ENCODE measurements at places on chromosomes 2 and 18.

DNA sequence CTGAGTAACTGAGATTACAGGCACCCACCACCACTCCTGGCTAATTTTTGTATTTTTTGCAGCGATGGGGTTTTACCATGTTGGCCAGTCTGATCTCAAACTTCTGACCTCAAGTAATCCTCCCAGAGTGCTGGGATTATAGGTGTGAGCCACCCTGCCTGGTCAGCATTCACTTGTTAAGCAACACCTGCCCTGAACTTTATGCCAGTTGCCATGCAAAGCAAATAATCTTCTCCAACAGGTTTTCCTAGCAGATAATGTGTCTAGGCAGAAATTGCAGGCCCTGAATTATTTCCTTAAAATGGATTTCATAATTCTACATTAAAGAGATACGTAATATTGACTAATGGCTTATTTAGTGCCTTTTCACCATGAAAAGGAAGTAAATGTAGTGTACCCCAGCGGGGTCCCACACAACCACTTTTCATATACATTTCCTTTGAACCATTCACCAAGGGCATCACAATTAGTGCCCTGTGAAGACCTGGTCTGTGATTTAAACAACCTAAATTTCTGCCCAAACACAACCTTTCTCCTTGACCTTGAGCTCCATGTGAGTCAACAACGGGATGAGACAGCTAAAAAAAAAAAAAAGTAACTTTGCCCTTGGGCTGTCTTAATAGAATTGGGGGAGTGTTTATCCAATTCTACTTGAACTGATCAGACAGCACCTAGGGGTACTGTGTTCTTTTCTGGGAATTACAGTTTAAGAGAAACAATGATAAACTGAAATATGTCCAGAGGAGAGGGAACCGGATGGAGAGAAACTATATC, 41.6 kb downstream of the EEF1B2 start:
- no peak for DNase-seq

DNA sequence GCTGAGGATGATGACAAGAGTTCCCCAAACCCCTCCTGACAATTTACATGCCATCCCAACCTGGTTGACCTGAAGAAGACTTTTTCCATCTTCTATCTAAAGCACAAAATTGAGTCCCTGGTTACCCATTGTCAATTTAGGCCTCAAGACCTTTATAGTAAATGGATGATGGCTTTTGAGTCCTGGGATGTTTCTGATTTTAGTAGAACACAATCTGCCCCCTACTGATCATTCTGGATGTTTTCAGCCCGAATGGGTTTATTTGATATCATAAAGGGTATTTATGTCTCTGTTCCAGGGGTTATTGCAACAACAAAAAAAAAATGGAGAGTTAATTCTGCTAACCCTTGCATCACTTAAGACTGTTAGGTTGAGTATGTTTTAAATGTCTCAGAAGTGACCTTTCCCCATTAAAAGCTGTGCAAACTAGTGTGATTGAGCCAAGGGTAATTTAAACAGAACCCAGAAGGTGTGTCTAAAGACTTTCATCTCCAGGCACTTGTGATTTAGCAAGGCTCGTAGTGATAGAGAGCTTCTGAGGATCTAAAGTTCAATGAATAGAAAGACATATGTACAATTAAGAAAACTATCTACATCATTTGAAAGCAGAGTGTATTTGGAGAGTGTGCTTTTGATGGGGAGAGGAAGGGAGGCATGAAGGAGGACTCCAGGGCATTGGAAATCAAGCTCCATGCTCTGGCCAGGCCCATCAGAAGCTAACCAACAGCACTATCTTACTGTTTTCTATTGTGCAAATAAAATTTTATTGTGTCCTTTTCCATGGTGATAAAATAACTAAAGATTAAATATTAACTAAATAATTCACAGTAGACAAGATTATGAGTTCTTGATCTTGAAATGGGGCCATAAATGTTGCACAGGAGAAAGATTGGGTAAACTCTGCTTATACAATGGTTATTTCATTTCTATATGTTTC, 96.6 kb upstream of the NOSTRIN start:
- DNase-seq: no peak

- no peak for DNase-seq
These were observed 184.3 kb upstream of the APCDD1 start for GRCh38 chr18:10270151-10270571.

DNA sequence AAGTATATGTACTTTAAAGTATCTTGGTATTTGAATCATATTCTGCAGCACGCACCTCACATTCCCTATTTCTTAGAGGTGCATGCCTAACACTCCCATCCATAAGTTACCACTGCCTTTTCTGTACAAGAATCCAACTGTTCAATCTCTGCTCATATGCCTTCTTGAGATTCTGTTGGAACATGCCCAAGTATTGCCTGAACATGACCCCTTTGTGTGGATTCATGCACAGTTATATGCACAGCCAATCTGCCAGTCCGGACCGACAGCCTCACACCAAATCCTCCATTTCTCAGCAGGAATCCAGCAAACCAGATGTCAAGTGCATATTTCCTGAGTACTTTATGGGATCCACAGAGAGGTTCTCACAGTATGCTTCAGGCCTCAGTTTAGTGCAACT, 222.0 kb downstream of the TMEM182 start:
- DNase-seq: no peak

GRCh38 chr18:61992285-61992684, 99.5 kb upstream of the RNF152 start:
- no peak for DNase-seq

- DNase-seq: no peak
These were observed 2111.5 kb upstream of the PIK3C3 start for GRCh38 chr18:39843546-39843945.

GRCh38 chr2:240958366-240959213, 39.8 kb upstream of the SNED1 start:
- DNase-seq: no peak

GRCh38 chr2:158457092-158457825, 507 bp downstream of the PKP4 start:
- peak; percentile 26 for DNase-seq

DNA sequence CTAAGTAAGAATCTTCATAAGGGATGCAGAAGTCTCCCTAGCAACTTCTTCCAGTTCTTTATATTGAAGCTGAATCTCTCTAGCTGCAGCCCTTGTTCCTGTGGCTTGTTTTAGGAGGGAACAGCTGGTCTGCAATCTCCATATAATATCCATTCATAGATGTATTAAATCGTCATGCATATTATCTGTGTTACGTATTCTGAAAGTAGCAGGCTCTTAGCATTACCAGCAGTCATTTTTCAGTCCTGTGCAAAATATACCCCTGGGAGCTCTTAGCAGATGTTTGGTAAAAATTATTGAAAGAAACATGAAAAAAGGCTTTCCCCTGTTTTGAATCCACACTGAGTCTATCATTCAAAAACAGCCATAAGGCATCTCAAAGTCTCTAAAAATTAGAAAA, 385.3 kb downstream of the IRS1 start:
- no peak for DNase-seq

DNA sequence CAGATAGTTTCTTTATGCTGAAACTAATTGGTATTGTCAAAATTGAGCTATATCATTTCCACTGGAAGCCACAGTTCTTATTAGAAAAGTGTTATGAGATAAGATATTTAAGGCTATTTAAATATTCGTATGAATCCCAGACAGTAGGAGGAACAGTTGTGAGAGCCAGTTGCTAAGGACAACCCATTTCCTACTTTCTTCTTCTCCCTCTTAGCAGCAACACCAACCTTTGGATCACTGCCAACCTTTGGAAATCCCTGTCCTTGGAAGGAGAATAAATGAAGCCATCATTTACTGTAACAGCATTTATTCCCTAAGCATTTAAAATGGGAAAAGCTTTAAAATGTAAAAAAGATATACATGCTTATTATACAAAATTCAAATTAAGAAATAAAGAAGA, 85.8 kb downstream of the PLCL1 start:
- no peak for DNase-seq

DNA sequence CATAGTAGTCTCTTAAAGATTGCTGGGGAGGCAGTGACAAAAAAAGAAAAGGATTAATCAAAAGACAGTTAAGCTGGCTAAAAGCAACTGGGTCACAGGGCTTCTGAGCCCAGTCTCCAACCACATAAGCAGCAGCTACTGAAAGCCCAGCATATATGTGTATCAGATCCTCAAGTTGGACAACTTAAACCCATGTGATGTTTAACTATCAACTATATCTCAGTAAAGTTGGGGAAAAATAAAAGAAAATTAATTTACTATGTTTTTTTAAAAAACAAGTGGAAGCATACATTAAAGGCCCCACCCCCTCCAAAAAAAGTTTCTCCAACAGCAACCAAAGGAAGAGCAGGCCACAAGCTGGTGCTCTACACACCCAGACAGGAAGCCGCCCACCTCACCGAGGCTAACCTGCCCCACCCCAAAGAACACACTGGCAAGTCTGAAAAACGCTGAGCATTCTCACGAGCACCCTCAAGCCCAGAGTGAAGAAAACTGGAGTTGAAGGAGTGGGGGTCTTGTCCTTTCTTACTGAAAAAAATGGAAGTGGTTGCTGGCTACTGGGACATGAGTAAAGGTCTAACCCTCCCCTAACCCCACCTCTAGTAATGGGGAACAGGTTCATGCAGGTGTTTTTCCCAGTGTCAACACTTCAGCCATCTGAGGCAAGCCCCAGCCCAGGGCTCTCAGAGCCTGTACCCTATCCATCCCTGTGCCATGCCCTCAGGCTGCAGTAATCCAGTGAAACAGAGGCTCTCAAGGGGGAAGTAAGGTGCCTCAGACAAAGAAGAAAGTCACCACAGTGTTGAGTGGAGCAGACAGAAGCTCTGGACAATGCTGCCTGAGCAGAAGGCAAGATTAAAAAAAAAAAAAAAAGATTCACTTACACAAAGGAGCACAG, 106.3 kb downstream of the GYPC start:
- peak; percentile 12 for DNase-seq

GRCh38 chr2:66571918-66572317, 137.0 kb downstream of the MEIS1 start:
- no peak for DNase-seq

DNA sequence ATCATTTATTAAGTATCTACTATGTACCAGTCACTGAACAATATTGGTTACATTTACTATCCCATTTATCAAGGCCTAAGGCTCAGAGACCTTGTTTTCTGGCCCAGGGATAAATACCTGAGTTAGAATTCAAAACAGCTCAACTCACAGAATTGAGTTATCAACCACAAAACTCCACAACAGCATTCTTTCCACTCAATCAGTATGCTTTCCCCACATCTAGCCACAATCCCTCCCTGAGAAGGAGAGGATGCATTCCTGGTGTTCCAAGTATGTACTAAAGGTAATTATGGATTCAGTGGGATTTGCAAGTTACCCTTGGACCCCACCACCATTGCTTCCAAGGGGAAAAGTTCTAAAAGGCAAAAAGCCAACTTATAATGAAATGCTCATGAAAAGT, 104.2 kb upstream of the PID1 start:
- DNase-seq: no peak

GRCh38 chr2:3192920-3193319, 184.7 kb downstream of the EIPR1 start:
- DNase-seq: no peak

GRCh38 chr2:197256547-197257170, 53.9 kb downstream of the ANKRD44 start:
- DNase-seq: no peak

DNA sequence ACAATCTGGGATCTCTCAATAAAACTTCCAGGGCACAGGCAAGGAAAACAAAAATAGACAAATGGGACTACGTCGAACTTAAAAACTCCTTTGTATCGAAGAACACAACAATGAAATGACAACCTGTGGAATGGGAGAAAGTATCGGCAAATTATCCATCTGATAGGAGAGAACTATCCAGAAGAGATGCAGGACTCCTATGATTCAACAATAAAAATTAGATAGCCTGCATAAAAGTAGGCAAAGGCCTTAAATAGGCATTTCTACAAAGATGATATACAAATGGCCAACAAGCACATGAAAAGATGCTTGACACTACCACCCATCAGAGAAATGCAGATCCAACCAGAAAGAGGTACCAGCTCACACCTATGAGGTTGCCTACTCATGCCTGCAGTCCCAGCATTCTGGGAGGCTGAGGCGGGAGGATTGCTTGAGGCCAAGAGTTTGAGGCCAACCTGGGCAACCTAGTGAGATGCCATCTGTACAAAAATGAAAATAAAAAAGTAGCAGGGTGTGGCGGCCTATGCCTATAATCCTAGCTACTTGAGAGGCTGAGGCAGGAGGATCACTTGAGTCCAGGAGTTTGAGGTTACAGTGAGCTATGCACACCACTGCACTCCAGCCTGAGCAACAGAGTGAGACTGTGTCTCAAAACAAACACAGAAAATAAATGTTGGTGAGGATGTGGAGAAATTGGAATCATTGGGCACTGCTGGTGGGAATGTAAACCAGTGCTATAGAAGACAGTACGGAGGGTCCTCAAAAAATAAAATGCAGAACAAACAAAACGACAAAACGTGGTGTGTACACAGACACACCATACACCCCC, 21.6 kb downstream of the TWIST2 start:
- no peak for DNase-seq

GRCh38 chr2:176455816-176456291, 186.6 kb downstream of the MTX2 start:
- no peak for DNase-seq

DNA sequence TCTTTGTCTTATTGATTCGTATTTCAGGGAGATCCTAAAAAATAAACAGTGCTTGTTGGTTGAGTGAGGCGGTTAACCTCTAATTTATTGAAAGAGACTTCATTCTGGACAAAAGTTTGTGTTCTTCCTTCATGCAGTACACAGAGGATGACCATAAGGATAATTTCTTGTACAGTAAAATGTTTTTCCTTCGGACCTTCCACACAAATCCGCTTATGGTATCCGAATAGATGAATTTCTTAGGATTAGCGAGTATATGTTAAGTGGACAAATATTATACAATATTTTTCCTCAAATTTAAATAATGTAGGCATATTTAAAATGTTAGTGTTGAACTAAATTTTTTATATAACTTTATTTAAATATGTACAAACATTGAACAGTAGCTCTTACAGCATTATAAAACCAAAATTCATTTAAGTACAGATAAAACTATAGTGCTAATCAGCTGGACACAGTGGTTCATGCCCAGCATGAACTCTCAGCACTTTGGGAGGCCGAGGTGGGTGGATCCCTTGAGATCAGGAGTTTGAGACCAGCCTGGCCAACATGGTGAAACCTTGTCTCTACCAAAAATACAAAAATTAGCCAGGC, 84.4 kb downstream of the LPIN1 start:
- no peak for DNase-seq
